ENCODE measurements at places on chromosomes 12 and 14.

GRCh38 chr14:96275177-96276112 lies 19.4 kb downstream of the BDKRB1 start:
- DNase-seq, result peak; percentile 53

- DNase-seq, result peak; percentile 37
These were observed 15.2 kb downstream of the RASSF3 start for GRCh38 chr12:64625243-64626077.

DNA sequence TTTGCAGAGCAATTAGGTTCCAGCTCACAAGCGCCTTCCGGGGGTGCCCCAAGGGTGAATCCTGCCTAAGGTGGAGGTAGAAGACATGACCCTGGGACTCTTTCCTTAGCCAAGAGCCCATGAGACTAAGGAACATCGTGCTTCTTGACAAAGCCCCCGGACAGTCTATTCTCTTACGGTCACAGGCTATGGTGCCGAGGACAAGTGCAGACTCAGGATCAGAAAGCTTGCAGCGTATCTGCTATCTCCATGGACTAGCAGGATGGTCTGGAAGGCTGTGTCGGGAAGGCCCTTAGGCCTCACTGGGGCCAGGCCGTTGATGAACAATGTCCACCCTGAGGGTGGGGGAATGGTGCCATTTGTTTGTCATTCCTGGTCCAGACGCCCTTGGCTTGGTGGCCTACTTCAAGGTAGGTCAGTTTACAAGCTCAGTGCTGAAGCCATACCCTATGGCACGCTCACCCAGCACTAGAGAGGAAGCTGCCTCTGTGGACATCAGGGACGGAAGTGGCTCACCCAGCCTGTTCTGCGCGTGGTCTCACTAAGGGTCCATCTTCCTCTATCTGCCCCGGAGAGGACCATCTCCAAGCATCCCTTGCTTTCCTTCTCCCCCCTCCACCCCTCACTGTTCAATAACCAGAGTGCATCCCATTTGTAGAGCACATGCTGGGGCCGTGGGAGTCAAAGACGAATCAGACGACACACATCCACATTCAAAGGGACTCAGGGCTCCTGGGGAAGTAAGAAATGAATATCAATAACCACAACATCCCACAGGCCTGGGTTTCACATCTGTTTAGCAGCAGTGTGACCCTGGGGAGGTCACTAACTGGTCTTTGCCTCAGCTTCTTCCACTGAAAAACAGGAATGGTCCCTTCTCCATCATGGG lies 45.0 kb upstream of the IQSEC3 start:
- no peak for DNase-seq

DNA sequence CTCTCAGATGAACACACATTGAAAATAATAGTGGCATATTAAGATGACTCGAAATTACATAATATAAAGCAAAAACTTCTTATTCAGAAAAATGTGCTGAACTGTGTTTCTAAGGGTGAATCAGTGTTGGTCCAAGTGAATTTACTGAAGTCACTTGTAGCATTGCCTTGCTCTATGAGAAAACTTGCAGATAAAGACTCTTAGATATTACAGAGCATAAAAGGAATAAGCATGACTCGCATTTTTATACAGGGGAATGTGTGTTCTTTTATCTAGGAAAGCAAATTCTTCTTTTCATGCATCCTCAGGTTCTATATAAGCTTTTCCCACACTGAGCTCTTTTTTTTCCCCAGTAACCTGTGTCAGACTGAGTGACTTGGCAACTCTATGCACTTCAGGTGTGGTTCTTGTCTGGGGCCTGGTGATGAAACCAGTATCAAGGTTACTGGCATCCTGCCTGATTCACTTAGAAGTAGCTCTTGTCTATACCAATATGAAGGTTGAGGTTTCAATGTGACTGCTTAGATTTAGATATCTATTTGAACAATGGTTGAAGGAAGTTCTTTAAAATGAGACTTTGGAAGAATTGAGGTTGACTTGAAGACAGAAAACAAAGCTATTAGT lies 76.1 kb downstream of the OTOGL start:
- no peak for DNase-seq
